ENCODE measurements at places on chromosomes 6 and 20. TPM values are rescaled to one million over a fixed set of nuclear protein-coding genes. Genes with fewer than 3 reads are reported as not detected.

DNA sequence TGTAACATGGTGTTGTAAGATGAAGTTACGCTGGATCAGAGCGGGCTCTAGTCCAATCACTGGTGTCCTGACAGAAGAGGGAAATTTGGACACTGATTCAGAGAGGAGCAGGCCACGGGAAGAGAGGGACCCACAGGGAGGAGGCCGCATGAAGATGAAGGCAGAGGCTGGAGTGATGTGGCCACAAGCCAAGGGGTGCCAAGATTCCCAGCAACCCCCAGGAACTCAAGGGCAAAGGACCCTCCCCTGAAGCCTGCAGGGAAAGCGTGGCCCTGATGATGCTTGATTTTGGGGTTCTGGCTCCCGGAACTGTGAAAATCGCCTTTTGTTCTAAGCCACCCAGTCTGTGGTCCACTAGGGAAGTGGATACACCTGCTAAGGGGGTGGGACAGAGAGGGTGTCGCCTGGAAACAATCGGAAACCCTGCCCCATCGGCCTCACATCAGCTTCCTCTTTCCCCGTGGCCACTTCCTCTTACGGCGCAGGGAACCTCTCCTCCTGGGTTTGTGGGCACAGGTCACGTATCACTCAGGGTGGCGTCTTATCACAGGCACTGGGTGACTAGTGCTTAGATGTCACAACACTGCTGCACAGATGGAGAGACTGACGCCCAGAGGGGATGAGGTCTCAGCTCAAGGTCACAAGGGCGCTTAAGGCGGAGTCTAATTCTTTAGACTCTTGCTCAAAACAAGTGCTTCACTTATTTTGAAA is 58.0 kb downstream of the SULF2 start:
- DNase-seq: no peak

Gene CRISP3
- total RNA-seq: 7.0 TPM

GRCh38 chr6:127630800-127631199 is 53.8 kb downstream of the C6orf58 start:
- DNase-seq: no peak

GRCh38 chr6:31614075-31614619 is 887 bp upstream of the AIF1 start:
- DNase-seq: no peak

Gene BPIFB2
- total RNA-seq: not detected

DNA sequence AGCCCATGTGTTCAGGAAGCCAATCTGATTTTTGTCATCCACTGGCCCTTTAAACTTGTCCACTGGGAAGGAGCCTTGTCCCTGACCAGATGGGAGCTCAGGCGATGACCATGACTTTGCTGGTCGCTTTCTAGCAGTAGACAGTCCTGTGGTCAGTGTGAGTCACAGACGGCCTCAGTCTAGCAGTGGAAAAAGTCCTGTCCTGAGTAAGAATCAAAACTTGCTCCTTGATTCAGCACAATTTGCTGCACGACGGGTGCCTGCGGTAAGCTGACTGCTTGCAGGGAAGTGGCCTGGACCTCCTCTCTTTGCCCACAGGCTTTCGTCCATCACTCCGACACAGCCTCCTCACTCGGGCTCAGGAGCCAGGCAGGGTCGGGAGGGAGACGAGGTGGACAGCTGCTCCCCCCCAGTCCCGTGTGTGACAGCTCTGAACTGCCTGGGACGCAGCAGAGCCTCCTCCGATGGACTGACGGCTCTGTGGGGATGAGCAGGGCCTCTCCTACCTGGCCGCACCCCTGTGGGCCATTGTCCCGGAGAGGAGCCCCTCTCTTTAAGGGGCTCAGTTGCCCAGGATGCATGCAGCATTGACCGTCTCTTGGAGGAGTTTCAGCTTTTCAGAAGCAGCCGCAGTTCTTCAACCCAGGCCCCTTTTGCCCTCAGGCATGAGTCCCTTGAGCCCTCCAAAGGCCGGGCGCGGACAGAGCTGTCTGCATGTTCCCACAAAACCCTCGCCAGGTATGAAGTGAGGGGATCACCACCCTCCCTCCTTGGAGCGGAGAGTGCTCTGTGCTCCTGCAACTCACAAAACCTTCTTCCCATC is 209.2 kb downstream of the ANKRD60 start:
- peak; percentile 64 for DNase-seq

- no peak for DNase-seq
Measured at GRCh38 chr20:16178546-16179135, 394.6 kb downstream of the KIF16B start.

DNA sequence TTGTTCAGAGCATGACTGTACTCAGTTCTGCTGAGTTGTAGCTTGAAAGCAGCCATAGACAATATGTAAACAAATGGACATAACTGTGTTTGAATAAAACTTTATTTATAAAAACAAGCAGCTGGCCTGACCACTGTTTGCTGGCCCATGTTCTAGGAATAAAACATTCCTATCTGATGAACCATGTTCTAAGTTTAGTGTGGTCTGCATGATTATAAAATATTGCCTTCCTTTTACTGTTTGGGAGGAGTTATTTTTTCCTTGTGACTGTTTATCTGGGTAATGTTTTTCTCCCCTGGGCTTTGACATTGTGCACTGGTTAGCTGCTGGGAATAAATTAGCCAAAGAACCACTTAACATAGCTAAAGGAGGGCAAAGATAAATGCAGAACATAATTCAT is 55.1 kb downstream of the CDS2 start:
- no peak for DNase-seq

Gene ZNF334
- total RNA-seq: not detected

DNA sequence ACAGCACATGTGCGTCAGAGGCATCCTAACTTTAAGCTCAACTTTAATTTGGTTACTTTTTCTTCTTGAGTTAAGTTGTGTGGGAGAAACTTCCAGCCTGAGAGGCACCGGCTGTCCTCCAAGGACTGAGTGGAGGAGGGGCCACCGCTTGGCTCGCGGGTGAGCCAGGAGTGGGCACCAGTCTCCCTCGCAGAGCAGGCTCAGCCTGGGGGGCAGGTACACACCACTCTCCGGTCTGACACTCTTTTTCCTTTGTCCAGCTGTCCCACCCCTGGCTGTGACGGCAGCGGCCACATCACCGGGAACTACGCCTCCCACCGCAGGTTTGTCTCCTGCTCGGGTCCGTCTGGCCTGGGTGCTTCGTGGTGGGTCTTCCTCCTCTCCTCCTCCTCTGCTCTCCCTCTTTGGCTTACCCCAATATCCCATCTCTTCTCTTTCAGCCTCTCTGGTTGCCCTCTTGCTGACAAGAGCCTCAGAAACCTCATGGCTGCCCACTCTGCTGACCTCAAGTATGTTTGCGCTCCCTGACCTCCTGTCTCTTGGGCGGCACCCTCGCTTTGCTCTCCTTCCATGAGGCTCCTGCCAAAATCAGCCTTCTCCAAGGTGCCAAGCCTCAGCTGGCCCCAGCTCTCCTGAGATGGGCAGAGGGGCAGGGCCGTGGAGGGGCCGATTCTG is 32.6 kb upstream of the PCMTD2 start:
- no peak for DNase-seq

Gene TUBB1
- total RNA-seq: not detected

DNA sequence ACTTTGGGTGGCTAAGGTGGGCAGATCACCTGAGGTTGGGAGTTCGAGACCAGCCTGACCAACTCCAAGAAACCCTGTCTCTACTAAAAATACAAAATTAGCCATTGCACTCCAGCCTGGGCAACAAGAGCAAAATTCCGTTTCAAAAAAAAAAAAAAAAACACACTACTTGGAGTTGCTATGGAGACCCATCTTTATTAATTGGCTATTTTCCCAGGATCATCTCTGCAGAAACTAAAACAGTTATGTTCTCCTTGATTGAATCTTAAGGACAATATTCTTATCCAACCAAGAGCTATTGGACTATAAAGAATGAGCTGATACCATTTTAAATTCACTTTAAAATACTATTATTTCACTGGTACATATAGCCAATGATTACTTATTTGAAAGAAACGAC is 14.7 kb downstream of the AKIRIN2 start:
- DNase-seq: no peak

DNA sequence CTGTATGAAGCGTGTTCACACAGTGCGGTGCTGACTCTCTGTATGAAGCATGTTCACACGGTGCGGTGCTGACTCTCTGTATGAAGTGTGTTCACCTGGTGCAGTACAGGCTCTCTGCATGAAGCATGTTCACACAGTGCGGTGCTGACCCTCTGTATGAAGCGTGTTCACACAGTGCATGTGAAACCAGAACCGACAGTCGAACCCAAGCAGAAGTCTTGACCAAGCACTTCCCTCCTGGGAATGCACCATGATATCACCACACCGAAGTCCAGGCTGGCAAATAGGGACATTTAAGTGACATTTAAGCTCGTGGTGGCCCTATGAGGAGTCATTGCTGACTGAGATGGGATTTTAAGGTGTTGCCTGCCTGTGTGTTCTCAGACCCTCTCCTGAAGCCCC is 11.3 kb upstream of the SERPINB1 start:
- no peak for DNase-seq

Gene GRIK2
- 3.3 TPM for total RNA-seq

DNA sequence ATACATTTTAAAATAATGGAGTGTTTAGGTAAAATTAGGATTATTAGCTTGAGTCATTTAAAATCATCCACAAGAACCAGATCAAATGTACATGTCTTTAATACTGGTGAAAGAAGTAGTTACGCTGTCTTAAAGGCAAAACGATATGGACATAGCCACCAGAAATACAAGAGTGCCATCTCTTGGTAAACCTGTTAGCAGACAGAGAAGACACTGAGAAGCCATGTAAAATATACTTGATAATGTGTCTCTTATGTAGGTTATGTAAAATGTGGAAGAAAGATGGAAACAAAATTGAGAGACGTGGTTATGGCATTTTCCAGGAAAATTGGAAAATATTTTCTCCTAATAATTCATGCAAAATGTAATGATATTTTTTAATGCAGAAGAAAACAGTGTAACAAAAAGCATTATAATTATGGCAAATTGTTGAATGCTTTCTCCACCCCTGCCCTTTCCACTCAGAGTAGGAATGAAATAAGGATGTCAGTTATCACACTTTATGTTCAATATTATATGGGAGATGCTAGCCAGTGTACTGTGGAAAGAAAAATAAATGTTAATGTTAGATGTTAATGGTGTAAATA is 12.2 kb upstream of the SLC17A2 start:
- peak; percentile 35 for DNase-seq

- no peak for DNase-seq
Measured at GRCh38 chr20:53986037-53986650, 84.2 kb downstream of the BCAS1 start.

DNA sequence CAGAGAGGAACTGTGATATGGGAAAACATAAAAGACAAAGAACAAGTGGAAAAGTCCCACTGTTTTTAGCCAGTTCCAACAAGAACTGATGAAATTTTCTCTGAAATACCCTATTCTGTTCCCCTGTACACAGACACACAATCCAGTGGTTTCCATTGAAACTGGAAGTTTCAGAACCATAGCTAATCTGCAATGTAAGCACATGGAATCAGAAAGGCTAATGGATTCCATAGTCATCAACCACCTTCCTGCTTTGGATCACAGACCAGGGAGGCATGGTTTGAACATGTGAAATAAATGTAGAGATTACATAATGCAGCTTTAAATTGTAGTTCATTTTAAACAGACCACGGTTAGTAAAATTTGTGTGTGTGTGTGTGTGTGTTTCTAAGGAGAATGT is 242.1 kb downstream of the GJA1 start:
- no peak for DNase-seq

Gene ARMH2
- not detected for total RNA-seq

Gene MYH7B
- 0.52 TPM for total RNA-seq

GRCh38 chr6:99933129-99933528 is 60.9 kb downstream of the MCHR2 start:
- DNase-seq: no peak

- no peak for DNase-seq
Measured at GRCh38 chr20:59164686-59165391, 1.2 kb downstream of the ZNF831 start.

All from Calu3 (cell line).